ENCODE measurements at places on chromosomes 4 and X. TPM values are rescaled to one million over a fixed set of nuclear protein-coding genes. Genes with fewer than 3 reads are reported as not detected.

DNA sequence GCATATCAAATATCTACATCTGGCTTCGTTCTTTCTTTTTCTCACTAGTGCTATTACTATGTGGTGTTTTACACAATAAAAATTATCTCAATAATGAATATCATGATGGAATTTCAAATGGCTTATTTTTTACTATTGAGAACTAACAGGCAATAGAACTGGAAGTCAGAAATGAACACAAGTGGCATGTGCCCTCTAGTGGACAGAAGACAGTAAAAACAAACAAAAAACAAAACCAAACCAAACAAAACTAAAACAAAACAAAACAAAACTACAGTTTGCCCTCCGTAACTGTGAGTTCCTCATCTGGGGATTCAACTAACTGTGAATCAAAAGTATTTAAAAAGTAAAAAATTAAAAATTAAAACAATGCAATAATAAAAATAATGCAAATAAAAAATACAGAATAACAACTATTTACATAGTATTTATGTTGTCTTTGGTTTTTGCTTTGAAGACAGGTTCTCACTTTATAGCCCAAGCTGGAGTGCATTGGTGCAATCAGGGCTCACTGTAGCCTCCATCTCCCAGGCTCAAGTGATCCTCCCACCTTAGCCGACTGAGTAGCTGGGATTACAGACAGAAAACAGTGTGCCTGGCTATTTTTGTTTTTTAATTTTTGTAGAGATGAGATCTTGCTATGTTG is 195.6 kb upstream of the TACR3 start:
- DNase-seq = no peak

- DNase-seq = no peak
Measured at GRCh38 chr4:116702949-116703348, 382.4 kb downstream of the TRAM1L1 start.

DNA sequence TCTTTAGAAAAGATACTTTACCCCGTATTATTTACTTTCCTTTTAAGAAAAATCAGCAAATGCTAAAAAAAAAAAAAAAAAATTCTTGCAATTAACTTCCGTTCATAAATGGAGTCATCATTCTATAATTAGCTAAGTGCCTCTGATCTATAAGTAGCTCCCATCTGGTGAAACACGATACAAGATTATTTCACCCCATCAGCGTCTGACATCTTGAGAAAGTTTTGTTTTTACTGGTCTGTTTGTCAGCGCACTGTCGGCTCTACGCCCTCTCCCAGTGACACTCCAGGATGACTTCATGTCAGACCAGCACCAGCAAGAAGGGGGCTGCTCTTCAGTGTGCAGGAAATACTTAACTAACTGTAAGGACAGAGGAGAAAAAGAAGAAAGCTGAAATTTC is 108.3 kb downstream of the AFAP1 start:
- DNase-seq = no peak

The DMRTC1B gene
- not detected for total RNA-seq

The YTHDC1 gene
- 9.4 TPM for total RNA-seq

The F8A3 gene
- total RNA-seq = not detected

Data from MG63 (cell line).